ENCODE measurements at places on chromosomes 5 and 9.

DNA sequence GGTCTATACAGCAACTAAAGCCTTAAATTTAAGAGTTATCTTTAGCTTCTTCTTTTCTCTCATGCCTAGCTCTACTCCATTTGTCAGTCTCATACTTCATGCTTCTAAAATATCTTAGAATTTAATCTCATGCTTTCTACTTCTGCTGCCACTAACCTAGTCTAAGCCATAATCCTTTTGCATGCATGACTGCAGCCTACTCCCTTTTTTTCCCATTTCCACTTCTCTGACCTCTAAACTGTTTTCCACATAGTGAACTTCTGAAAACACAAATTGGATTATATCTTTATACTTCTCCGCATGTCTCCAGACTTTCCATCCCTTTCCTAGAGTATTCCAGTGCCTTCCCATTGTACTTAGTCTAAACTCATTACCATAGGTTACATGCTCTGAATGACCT, 193.0 kb downstream of the XRCC4 start:
- no peak for DNase-seq

- no peak for DNase-seq
Observed at GRCh38 chr5:50325237-50325832, 115.8 kb downstream of the EMB start.

DNA sequence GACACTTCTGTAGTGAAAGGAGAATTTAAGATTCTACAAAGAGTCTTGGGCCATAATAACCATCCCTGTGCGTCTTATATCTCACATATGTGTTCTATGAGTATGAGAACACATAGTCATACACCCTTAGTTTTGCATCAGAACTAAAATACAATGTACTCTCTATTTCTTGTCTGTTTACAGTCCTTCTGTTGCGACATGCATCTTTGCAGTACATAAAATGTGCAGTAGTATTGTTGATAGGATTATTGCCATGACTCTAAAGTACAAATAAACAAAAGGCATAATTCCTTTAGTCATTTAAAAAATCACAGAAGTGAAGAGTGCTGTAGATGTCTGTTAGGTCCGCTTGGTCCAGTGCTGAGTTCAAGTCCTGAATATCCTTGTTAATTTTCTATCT, 201.9 kb downstream of the NR3C1 start:
- no peak for DNase-seq

DNA sequence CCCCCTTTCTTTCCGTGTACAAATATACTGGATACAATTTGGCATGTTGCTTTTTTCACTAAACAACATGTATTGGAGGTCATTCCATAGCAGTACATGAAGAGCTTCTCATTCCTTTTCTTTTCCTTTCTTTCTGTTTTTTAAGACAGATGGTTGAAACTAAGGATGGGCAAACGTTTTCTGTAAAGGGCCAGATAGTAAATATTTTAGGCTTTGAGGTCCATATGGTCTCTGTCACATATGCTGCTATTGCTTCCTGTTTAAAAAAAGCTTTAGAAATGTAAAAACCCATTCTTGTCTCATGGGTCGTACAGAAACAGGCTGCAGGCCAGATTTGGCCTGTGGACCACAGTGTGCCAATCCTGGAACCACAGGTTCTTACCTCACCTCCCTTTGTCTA, 160.1 kb downstream of the ACER2 start:
- no peak for DNase-seq

GRCh38 chr9:134980516-134980915, 62.8 kb upstream of the FCN1 start:
- DNase-seq: no peak

GRCh38 chr5:90696153-90696552, 137.6 kb downstream of the ADGRV1 start:
- DNase-seq: no peak

DNA sequence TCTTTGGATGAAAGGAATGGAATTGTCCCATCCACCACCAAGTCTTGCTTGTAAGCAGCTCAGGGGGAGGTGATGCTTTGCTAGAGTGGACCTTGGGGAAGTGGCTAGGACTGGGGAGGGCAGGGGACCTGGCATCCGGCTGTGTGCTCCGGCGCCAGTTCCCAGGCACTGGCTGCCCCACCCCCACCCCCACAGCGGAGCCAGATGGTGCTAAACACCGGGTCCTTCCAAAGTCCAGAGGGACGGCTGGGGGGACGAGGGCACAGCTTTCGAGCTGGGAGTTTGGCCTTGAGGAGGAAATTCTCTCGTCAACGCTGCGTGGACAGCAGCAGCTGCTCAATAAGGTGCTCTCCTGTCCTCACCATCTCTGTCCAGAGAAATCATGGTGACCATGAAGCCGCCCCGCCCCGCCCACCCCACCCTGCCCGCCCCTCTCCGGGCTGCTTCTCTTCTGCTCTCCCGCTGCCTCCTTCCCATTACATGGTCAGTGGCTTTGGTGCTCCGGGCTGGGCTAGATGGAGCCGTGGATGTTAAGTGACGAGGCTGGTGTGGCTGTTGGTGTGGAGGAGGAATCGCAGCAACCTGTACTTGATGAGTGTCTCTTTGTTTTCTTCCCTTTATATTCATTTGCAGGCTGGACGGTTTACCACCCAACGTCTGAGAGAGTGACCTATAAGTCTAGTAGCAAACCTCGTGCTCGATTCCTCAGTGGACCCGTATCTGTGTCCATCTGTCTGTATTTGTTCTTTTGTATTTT, 115.7 kb downstream of the WNK2 start:
- no peak for DNase-seq

GRCh38 chr9:35110327-35110761, 5.3 kb downstream of the ATOSB start:
- DNase-seq: no peak
